Lung microvascular endothelial cell (primary cell): ENCODE measurements at places on chromosomes 7 and 10. TPM values are rescaled to one million over a fixed set of nuclear protein-coding genes. Genes with fewer than 3 reads are reported as not detected.
A peak's percentile ranks its signal among the peaks of the same experiment; 100 is the strongest.

DNA sequence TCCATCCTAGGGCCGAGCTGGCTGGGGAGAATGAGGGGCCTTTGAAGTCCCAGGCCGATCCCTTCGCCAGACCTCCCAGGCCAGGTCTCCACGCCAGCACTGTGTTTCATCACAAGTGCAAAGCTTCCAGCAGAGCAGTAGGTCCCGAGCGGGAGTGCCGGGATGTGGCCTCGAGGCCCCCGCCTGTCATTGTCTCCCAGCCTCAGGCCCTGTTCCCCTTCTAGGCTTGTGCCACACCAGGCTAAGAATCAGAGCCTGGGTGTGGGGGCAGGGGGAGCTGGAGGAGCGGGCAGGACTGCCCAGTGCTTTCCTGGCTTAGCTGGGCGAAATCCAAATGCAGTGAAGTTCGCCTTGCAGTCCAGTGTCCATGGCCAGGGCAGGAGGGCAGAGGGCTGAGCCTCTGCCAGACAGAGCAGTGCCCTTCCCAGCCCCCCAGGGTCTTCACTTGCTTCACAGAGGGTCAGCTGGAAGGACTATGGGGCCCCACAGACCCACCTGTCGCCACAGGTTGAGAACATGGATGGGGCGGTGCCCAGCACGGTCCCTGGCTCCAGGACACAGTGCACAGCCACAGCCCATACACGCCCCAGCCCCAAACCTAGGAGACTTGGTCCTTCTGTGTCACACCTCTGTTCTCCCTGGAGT is 20.2 kb upstream of the PFKFB3 start:
- DNase-seq, result no peak

DNA sequence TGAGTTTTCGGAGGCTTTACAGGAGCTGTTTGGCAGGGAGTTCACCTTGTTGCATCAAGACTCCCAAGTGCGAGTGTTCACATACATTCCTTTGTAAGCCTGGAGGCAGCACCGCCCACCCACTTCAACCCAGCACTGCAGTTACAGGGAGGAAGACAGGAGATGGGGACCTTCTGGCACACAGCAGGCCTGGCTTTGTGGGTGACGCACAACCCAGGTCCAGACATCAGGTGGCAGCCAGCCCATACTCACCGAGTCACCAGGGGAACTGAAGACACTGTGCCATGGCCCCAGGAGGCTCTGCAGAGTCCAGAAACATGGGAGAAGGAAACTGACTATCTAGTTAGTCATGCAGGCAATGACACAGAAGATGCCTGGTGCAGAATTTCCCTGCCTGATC is 305.9 kb upstream of the RNF32 start:
- DNase-seq, result no peak

- DNase-seq, result no peak
Measured at GRCh38 chr10:62037890-62038608, 136.6 kb downstream of the ARID5B start.

- DNase-seq, result no peak
Measured at GRCh38 chr10:25304606-25305005, 129.8 kb downstream of the GPR158 start.

GRCh38 chr10:114384181-114384580 is 20.1 kb downstream of the AFAP1L2 start:
- no peak for DNase-seq

DNA sequence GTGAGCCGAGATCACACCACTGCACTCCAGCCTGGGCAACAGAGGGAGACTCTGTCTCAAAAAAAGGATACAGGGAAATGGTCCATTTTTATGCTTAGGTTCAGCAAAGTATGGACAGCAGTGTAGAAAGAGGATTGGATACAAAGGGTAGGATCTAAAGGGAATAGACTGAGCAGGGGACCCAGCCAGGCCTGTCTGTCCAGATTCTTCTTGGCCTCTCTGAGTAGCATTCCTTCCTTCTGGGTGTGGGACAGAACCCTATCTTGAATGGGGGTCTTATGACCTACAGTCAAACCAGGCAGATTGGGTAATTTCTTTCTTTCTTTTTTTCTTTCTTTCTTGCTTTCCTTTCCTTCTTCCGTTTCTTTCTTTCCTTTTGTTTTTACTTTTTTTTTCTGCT is 25.6 kb downstream of the SH2B2 start:
- no peak for DNase-seq

- DNase-seq, result no peak
Measured at GRCh38 chr10:104316321-104317099, 21.8 kb downstream of the ITPRIP start.

- peak; percentile 64 for DNase-seq
Measured at GRCh38 chr7:123024989-123025758, 29.7 kb upstream of the TAS2R16 start.

- no peak for DNase-seq
Measured at GRCh38 chr7:30912021-30912730, 523 bp downstream of the AQP1 start.

DNA sequence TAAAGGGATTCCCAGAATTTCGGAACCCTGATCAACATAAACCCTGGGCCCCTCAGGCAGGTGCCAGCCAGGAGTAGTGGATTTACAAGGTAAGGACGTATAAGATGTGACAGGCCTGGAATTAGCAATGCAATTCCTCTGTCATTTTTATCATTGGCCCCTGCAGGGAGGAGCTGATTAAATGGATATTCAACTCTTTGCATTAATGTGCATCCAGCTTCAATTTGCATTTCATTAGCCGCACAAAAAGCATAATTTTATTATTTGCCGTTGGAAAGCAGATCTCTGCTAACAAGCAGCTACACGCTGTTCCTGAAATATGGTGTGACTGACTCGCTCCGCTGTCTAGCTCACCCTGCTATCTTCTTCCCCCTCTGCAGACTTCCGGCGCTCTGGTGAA is 195.8 kb downstream of the RPS24 start:
- no peak for DNase-seq

DNA sequence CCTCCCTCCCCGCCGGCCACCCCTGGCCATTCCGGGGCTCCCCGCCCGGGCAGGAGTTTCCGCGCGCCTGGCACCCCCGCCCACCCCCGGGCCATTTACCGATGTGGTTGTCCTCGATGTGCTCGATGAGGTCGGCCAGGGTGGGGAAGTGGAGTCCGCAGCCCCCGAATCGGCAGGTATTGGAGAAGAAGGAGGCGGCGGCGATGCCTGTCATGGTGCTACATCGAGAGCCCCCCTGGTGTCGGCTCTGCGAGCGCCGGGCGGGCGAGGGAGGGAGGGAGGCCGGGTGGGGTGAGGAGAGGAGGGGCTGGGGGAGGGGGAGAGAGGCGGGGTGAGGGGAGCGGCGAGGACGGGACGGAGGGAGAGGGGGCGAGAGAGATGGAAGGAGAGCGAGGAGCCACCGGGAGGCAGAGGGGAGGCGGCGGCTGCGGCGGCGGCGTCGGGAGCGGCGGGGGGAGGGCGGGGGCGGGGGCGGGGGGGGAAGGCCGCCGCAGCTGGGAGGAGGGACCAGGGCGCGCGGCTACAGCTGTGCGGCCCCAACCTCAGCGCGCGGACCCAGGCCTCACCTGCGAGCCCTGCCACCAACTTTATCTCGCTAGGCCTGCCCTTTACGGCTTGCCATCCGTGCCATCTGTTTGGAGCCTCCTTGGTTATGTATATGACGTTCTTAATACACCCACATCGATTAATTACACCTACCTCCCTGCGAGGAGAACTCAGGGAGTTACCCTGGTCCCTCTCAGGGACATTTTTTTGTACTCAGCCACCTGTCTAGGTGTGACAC is at the start of gene JAZF1:
Gene JAZF1 (minus strand): TSS at position 432 of the 784 bp plus-strand sequence.
- DNase-seq, result peak; percentile 31

- DNase-seq, result no peak
Measured at GRCh38 chr10:97927622-97928021, 78.0 kb downstream of the GOLGA7B start.

- DNase-seq, result no peak
Measured at GRCh38 chr7:3650844-3651243, 349.8 kb downstream of the SDK1 start.

DNA sequence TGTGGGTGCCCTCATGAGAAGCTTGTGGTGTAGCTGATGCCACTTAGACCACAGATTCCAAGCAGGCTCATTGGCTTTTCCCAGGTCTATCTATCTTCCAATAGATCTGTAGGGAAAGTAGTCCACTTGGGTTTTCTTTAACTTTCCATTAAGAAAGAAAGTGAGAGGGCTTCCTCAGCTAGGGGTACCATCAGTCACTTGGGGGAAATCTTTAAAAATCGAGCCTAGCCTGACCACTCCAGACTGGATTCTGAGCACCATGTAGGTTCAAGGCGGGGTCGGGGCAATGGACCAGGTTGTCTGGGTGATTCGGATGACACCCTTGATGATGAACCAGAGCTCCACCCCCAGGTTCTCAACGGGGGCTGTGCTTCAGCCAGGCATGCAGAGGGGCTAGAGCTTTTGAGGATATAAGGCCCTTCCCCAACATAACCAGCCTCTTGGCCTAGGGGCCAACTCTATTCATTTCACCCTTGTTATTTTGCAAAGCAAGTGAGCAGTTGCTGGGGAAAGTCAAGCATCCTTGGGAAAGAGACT is 27.0 kb downstream of the ITPRIP start:
- no peak for DNase-seq

DNA sequence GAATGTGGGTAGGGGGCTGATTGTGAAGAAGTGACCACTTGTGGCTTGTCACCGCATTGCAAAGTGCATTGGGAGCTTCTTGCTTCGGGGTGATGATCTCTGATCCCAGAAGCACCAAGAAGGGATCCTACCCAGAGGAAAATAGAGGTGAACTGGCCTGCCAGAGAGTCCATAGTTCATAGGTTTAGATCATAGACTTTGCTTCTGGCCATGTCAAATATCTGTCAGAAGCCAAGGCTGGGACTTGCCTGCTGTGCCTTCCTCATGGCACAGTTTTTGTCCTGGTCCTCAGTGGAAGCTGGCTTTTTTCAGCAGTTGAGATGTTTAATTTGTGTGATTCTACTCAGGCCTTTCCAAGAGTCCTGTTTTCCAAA is 1.1 kb downstream of the ZSWIM8 start:
- DNase-seq, result no peak

GRCh38 chr7:49926720-49927119 is 153.3 kb downstream of the VWC2 start:
- DNase-seq, result no peak

GRCh38 chr7:96330193-96330592 is 8.3 kb upstream of the SLC25A13 start:
- DNase-seq, result no peak

DNA sequence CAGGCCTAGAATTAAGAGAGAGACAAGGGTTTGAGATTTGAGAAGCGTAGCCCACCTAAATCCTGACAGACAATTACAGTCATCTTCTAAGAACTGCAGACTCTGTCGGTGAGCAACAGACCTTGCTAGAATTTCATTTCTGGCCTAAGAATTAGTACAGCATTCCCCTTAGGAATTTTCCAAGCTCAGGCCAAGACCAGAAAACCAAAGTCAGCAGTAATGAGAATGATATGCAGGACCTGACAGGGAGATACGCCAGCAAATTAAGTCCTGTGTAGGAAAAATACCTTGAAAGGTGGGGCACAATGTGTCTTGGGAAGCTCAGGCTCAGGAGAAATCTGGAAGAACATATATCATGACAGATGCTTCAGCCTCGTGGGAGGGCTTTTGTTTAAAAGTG is 52.7 kb upstream of the HERPUD2 start:
- no peak for DNase-seq

- DNase-seq, result no peak
Measured at GRCh38 chr7:82816272-82816671, 346.4 kb downstream of the PCLO start.

GRCh38 chr7:44727158-44727936 is 21.3 kb upstream of the ZMIZ2 start:
- peak; percentile 68 for DNase-seq

DNA sequence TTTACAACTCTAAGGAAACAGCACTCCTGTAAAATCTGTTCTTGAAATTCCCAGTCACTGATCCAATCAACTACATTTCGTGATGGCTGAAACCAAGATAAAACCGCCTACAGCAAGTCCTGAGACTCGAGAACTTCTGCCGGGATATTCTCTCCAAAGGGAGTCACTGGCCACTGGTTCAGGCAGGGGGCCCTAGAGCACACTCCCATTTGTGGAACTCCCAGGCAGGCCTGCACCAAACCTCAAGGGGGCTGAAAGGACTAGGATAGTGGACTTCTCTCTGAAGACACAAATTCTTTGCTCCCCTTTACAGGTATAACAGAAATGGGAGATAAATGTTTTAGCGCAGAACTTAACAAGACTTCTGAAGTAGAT is 16.3 kb downstream of the CYTH3 start:
- DNase-seq, result no peak

DNA sequence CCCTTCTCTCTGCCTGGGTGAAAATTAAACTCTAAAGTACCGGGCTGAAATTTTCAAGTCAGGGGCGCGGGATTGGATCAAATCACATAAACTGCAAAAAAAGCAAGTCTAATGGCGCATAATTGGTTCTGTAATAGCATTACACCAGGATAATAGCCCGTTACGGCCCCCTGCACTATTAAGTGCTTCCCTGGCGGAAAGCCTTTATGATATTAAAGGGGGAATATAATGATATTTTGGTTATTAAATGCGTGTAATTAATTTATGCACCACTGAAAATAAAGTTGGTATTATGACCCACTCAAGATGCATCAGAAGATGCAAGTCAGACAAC is 744 bp upstream of the DRGX start:
- DNase-seq, result no peak

DNA sequence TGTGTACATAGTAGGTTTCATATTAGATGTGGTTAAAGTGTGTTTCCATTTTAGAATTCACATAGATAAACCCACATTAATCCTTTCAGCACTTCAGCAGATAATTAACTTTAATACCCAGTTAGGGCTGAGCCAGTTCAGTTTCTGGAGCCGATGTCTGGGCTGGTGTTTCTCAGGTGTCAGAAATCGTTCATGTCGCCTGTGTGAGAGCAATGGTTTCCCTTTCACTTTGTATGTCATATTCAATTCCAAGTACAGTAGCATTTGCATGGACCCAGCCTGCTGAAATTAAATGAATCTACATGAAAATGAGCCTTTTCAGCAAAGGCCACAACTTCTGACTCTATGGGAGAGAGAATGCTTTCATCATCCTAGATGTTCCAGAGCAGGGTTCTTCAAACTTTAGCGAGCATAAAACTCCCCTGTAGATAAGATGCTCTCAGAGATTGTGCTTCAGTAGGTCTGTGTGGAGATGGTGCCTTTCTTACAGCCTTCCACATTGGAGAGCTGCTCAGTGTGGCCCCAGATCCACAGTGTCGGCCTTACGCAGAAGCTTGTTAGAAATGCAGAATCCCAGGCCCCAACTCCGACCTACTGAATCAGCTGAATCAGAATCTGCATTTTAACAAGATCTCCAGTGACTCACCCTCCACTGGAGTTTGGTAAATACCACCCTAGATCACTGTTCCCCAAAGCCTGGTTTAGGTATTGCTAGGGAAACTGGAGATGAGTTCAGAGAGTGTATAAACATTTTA is 19.6 kb downstream of the WIPF3 start:
- DNase-seq, result no peak

Gene ZNF33B
- 8.7 and 27.0 TPM in 2 replicates for total RNA-seq

Gene ZNF727
- under 0.01 and 0.60 TPM in 2 replicates for total RNA-seq

Gene AP3M1
- 22.8 and 23.1 TPM in 2 replicates for total RNA-seq

Gene UMAD1
- total RNA-seq, result 3.7 and 4.0 TPM in 2 replicates

Gene UNCX
- total RNA-seq, result not detected in 2 replicates

Gene PRKRIP1
- 8.1 and 10.3 TPM in 2 replicates for total RNA-seq

Gene ABCA13
- under 0.01 TPM in 1 of 2 replicates, not detected in the other for total RNA-seq

Gene SPDYE2
- total RNA-seq, result not detected in 2 replicates

Gene TRIL
- 15.0 and 83.9 TPM in 2 replicates for total RNA-seq
